Endothelial cell of umbilical vein (primary cell): ENCODE measurements at places on chromosomes 7 and 10. TPM values are rescaled to one million over a fixed set of nuclear protein-coding genes. Genes with fewer than 3 reads are reported as not detected.
A peak's percentile ranks its signal among the peaks of the same experiment; 100 is the strongest.

DNA sequence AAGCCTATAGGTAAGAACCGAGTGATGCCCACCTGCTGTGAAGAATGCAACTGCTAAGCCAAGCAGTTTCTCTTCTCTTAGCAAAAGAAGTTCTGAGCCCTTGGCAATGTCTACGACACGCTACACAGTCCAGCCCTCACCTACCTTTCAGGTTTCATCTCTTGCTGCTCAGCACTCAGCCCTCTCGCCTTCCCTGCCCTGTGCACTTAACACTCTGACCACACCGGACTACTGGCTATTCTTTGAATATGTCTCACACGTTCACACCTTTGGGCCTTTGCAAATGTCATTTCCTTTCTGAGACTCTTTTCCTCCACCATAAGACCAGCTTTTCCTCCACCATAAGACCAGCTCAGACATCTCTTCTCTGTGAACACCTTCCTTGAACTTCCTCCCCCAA lies 67.0 kb upstream of the ITGB1 start:
- no peak for DNase-seq

DNA sequence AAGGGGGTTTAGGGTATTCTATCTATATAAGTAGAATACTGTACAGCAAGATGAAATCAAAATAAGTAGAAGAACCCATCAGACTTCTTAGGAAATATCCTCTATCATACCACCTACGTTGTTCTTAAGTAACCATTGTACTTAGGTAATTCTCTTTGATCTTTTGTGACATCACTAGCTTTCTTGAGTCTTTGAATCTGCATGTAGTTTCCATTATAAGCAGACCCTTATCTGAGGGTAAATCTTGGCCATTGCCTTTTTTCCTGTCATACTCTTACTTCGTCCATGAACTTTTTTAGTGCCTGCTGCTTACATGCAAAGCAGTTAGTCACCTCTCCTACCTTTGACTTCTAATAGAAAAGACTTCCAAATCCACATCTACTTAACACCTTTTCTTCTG lies 49.0 kb downstream of the WAC start:
- DNase-seq: peak; percentile 4

GRCh38 chr7:106110885-106111654 lies 1.0 kb downstream of the SYPL1 start:
- DNase-seq: peak; percentile 74

GRCh38 chr7:149714910-149715471 lies 58.4 kb downstream of the ZNF467 start:
- peak; percentile 30 for DNase-seq

- peak; percentile 40 for DNase-seq
Observed at GRCh38 chr7:37247861-37248260, 200.8 kb downstream of the ELMO1 start.

DNA sequence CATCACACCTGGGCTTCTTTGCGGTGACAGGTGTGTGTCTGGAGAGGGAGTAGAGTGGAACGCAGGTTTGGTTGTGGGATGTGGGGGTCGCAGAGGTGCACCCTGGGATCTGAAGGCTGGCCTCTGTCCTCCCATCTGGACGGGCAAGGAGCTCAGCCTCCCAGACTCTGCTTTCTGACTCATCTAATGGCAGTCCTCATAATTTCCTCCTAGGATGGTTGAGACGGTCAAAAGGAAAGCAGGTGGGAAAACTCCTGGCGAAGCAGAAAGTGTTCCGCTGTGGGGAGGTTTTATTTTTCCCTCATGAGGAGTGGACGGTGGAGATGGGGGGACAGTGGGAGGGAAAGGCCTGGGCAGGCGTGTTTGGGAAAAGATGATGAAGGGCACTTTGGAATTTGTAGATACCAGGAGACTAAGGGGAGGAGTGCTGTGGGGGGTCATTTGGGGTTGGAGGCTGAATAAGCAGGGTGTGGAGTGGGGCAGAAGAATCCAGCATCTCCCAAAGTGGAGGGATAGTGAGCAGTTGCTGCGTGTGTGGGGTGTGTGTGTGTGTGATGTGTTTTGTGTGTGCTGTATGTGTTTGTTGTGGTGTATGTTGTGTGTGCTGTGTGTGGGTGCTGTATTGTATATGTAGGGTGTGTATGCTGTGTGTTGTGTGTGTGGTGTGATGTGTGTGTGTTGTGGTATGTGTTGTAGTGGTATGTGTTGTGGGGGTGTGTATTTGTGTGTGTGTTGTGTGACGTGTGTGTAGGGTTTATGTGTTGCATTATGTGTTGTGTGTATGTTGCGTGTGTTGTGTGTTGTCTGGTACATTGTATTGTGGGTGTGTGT lies 97.2 kb upstream of the PODXL start:
- no peak for DNase-seq

DNA sequence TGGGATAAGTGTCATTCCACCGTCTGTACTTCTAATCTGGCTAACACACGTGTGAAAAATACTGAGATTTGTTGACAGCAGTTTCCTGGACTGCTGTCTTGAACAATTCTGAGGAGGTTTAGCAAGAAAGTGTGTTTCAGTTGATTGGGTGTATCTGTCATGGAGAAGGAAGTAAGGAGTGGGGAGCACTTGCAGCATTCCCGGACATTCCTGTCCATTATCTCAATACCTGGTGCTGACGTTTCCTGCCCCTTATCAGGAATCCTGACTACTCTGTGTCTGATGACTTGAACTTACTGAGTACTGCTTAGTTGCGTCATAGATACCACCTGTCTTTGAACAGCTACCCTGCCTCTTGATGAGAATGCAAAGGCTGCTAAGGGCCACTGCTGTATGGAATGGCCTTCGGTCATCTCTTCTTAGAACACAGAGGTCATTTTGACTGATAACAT lies 72.0 kb upstream of the VKORC1L1 start:
- peak; percentile 75 for DNase-seq

- DNase-seq: no peak
Observed at GRCh38 chr10:72315054-72315453, 39.7 kb downstream of the DNAJB12 start.

DNA sequence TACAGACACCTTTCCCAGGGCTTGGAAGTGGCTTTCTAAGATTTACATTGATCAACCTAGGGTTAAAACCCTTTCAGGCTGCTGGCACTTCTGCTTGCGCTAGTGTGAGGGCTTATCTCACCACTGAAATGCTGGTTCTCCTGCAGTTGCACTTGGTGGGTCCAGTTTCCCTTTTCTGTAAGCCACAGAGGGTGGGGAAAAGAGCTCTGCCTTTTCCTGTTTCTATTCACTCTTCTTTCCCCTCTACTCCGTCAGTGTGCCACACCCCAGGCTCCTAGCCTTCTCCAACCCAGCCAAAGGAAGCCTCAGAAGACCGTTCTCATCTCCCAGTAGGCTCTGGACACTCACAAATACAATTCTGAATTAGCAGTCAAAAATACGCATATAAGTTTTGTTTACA lies 19.0 kb upstream of the CAPZA2 start:
- no peak for DNase-seq

DNA sequence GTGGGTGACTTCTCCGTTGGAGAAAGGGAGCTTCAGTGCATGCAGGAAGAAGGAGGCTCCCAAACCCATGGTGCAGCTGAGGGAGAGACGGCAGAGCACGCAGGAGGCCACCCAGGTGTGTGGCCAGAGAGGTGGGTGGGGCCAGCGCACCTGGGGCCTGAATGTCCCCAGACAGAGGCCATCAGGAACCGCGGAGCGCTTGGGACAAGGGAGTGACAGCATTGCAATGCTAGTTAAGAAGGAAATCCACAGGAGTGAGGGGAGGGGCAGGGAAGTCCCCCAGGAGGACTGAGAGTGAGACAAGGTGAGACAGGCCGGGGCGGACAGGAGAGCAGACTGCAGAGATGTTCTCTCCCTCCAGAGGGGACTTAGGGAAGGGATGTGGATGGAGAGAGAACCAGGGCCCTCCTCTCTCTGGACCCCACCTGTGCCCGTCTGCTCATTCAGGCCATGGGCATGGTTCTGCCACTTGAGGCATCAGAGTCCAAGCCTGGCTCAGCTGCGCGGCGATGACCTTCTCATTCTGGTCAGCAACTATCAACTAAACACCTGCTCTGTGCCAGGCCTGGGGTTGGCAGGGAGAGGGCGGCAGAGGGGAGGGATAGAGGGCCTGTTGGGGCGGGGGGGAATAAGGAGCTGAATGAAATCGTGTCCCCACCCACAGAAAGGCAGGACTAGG lies 69.4 kb upstream of the COL13A1 start:
- DNase-seq: no peak

DNA sequence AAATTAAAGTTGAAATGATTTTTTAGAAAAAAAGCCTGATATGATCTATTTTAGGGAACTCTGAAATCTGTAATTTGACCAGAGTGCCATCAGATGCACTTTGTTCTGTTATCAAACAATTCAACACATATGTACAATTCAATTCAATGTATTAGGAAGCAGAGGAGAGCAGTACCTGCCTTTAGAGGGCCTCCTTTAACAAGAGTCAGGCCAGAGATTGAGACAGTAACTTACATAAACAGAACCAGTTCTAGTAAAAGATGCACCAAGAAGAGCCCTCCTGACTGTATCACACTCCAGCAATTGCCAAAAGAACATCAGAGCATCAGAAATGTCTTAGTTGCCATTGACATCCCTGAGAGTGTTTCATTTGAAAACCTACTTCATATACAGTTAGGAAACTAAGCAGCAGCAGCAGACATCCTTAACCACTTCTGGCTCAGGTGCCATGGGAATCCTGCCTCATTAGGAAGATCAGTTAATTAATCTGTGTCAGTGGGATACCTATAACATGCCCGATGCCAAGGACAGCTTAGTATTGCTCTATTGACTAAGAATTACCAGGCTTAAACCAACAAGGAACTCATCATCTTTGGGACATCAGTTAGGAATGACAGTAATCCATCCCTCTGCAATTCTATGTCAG lies 1222.6 kb upstream of the LRRN3 start:
- DNase-seq: no peak

- DNase-seq: no peak
Observed at GRCh38 chr10:60974463-60975149, 30.6 kb upstream of the RHOBTB1 start.

DNA sequence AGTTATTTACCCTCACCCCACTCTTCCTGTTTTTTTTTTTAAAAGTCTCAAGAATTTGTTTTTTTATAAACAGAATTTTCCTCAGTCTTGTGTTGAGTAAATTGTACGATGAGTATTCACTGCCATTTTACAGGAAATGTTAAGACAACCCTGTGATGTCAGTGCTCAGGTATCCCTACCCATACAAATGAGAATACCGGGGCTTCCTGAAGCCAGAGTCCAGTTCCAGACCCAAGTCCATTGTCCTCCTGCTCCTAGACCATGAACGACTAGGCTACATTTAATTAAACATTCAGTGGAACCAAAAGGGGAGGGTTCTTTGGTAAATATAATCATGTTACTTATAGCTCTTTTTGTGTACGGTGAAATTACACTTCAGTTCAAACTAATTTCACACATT lies 79.2 kb downstream of the GNAI1 start:
- no peak for DNase-seq

GRCh38 chr7:51249187-51249945 lies 67.2 kb downstream of the COBL start:
- no peak for DNase-seq

DNA sequence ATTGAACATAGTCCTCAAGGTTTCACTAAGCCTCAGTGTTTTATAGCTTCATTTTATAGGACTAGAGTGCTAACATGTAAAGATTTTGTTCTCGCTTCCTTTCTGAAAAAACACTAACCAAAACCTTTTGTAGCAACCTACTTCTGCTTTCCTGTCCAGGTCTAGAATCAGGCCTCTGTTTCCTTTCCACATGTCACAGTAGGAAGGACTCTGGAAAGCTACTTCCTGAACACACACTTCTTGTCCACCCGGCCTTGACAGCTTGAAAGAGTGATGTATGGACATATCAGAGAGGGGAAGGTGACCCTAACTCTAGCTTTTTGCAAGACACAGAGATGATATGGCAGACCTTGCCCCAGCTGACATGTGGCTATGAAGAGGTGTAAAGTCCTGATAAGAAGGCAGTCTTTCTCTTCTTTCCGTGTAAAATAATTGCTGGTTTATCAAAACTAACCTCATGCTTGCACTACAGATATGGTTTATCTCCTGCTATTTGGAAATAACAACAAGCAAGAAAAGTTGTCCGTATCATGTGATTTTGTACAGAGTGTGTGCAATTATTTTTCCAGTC lies 175.4 kb downstream of the SKAP2 start:
- peak; percentile 85 for DNase-seq

DNA sequence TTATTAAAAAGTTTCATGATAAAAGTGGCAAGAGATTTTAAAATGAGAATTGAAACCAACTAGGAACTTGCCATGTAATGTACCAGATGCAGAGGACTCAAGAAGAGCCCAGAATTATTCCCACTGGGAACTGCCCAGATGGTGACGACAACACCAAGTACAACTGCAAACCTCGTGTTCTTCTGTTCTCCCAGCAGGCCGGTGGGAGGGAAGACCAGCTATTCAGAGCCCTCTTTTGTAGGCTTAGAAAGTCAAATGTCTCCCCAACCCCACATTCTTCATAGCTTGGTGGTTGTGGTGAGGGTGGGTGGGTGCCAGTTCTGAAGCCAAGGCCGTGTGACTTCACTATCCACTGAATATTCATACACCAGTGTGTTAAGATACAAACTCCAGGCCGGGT lies 54.3 kb upstream of the ITGB1 start:
- no peak for DNase-seq

- no peak for DNase-seq
Observed at GRCh38 chr10:5266804-5267203, 70.2 kb downstream of the AKR1C4 start.

DNA sequence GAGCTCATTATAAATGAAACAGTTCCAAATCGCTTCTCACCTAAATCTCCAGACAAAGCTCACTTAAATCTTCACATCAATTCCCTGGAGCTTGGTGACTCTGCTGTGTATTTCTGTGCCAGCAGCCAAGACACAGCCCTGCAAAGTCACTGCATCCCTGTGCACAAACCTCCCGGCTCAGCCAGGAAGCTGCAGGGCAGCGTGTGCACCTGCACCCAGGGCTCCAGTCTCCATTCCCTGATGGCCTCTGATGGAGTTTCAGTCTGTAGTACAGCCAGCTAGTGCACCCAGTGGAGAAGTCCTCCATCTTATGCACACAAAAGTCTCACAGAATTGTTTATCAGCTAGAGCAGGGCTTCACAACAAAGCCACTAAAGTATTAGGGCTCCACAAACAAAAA lies 51.1 kb upstream of the PRSS58 start:
- DNase-seq: no peak

GRCh38 chr10:778626-779330 lies 89.3 kb upstream of the DIP2C start:
- DNase-seq: no peak

GRCh38 chr7:158740013-158740656 lies 35.5 kb upstream of the NCAPG2 start:
- DNase-seq: peak; percentile 89

- no peak for DNase-seq
Observed at GRCh38 chr7:15652776-15653290, 33.6 kb downstream of the MEOX2 start.

DGKB gene
- total RNA-seq: 0.44 TPM in 1 of 2 replicates, not detected in the other

STK31 gene
- total RNA-seq: 0.44 TPM in 1 of 2 replicates, not detected in the other

MYL10 gene
- not detected in 2 replicates for total RNA-seq

TRPV5 gene
- not detected in 2 replicates for total RNA-seq

SPDYE3 gene
- total RNA-seq: not detected in 2 replicates

TACC2 gene
- total RNA-seq: 39.9 and 46.2 TPM in 2 replicates

NKX1-2 gene
- not detected in 2 replicates for total RNA-seq

GFRA1 gene
- total RNA-seq: 0.88 and 0.95 TPM in 2 replicates

IGF2BP3 gene
- total RNA-seq: 111 and 117 TPM in 2 replicates

C7orf57 gene
- not detected in 2 replicates for total RNA-seq

WNT8B gene
- not detected in 2 replicates for total RNA-seq
